ENCODE measurements at places on chromosomes 4 and X. TPM values are rescaled to one million over a fixed set of nuclear protein-coding genes. Genes with fewer than 3 reads are reported as not detected.

DNA sequence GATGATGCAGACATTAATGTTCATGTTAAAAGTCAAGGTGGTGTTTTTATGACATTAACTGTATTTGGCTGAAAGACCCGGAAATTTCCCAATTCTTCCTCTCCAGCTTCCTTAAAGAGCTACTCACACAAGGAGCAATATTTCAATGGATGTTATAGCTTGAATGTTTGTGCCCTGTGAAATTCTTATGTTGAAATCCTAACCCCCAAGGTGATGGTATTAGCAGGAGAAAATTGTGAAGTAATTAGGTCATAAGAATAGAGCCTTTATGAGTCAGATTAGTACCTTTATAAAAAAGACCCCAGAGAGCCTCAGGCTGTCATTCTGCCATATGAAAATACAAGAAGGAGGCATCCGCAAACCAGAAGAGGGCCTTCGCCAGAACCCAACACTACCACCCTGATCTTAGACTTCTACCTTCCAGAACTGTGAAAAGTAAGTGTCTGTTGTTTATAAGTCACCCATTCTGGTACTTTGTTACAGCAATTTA lies 3.6 kb downstream of the TLR1 start:
- no peak for ATAC-seq

GRCh38 chr4:155530857-155531256 lies 135.8 kb upstream of the GUCY1A1 start:
- ATAC-seq = no peak

GRCh38 chr4:25889589-25890503 lies 24.2 kb upstream of the SMIM20 start:
- ATAC-seq = no peak

GRCh38 chrX:79854469-79854868 lies 160.1 kb upstream of the TBX22 start:
- ATAC-seq = no peak

DNA sequence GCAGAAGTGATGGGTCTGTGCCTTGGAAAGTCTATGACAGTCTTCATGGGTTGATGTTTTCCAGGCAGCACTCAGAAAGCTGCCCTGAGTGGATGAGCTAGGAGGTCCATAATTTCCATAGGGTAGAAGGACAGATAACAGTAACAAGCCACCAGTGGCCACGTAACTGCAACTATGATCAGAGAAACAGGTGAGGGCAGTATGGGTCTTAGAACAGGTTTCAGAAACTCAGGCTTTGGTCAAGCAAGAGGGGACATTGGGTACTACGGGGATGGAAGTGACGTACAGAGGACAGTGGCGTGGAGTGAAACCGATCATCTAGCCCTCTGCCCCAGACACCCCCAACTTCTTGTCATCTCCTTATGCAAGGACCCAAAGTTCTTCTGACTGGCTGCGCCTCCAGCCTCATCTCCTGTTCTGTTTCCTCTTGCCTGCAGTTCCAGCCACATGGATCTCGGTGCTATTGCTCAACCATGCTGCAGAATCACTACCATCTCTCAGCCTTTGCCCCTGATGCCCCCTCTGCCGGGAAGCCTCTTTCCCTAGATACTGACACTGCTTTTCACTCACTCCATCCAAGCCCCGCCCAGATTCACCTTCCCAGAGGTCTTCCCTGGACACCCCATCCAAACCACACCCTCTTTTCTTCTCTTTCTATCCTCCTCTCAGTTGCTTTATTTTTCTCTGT lies 123.4 kb downstream of the MFAP3L start:
- ATAC-seq = no peak

GRCh38 chr4:15793506-15794363 lies 15.6 kb downstream of the CD38 start:
- ATAC-seq = no peak

- no peak for ATAC-seq
Measured at GRCh38 chrX:144006811-144007210, 122.9 kb downstream of the UBE2NL start.

- ATAC-seq = peak; percentile 13
Measured at GRCh38 chr4:8353912-8354453, 84.4 kb downstream of the HTRA3 start.

GRCh38 chrX:70979136-70979762 lies 48.4 kb upstream of the SLC7A3 start:
- ATAC-seq = no peak

ETDA gene
- not detected for total RNA-seq

TIMP1 gene
- 204 TPM for total RNA-seq

DNA sequence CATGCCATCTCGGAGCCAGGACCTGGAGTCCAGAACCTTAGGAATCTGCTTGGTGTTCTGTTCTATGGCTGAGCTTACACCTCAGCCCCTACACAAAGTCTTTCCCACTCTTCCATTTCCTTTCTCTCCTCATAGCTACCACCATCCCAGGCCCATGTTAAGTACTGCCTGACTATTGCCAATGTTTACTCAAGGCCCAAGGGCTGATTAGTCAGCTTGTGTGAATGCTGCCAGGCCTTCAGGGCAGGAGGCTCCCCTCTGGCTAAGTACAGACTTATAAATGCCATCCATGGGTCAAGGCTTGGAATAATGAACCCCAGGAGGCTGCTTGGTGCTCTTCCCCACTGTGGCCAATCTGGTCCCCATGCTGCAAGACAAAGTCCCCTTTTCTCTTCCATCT lies 411.6 kb upstream of the MAGEB18 start:
- no peak for ATAC-seq

- no peak for ATAC-seq
Measured at GRCh38 chr4:78781924-78782323, 5.8 kb downstream of the BMP2K start.

- ATAC-seq = peak; percentile 24
Measured at GRCh38 chrX:19886883-19887531, 393 bp downstream of the SH3KBP1 start.

PDZD4 gene
- total RNA-seq = 48.5 TPM

- ATAC-seq = no peak
Measured at GRCh38 chr4:123836851-123837595, 440.4 kb downstream of the SPRY1 start.

TMPRSS11A gene
- 8.5 TPM for total RNA-seq

DNA sequence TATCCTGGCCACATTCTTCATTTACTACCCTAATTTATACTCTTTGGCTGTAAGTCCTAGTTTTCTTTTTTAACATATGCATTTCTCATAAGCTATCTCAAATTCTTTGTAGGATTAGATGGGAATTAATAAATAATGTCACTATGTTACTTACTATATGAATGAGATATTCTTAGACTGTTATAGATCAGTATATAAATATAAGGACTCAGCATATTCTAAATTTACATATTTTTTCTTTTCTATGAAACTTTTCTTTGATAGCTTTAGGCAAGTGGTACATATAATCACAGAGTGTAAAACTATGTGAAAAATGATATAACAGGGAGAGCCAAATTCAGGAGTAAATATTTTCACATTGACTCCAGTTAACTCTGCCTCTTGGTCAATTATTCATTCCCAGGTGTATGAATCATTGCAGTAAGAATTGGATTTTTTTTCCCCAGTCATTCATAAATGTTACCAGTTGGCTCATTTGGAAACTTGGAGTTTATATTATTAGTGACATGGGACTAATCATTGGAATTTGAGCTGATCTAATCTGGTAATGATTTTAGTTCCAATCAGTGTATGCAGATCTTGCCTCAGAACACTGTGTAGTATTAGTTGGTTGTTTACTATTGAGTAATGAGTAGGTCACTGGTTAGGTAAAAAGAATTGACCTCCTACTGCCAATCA lies 25.3 kb downstream of the FHIP1A start:
- no peak for ATAC-seq

- ATAC-seq = no peak
Measured at GRCh38 chr4:7278981-7279380, 86.6 kb downstream of the SORCS2 start.

CXCL5 gene
- total RNA-seq = 0.19 TPM

DNA sequence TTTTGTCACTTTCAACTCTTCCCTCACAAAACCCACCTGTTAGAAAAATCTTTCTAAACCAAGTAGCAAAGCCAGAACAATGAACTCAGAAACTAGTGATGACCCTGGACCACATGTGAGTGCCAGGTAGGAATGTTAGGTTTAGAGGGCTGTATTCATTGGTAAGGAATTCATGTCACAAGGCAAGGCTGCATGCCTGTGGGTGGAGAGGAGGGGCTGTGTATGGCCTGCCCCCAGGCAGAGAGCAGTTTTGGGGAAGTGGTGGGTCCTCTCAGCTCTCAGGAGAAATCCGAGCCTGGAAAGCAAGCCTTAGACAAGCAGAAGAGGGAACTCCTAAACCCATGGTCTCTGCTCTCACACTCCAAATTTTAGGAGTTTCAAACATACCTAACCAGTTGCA lies 2.4 kb downstream of the RNF175 start:
- no peak for ATAC-seq

DNA sequence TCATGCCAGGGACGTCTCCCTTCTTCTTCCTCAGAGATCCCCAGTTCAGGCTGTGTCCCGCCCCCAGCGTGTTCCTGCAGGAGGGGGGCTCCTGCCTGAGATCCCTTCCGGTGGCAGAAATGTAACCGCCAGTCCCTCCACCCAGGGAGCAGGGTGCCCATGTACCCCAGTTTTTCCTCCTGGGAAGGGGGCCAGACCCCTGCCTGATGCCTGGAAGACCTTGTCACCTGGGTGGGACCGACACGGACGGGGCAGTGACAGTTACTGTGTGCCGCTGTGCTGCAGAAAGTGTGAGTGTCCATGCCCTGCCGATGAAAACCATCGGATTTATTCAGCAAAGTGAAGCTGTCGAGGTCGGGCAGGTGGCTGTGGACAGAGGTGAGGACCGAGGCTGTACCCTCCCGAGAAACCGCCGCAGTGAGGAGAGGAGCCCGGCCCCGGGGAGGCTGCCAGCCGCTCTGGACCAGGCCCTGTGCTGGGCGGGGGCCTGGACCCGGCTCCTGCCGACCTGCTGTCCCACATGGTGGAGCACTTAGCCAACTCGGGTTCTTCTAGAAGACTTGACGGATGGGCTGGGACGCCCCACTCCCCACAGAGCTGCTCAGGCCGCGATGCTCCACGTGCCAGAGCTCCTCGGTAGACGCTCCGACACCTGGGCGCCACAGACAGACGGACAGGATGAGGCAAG lies 36.7 kb upstream of the HMX1 start:
- no peak for ATAC-seq

FGG gene
- total RNA-seq = not detected

TEX11 gene
- total RNA-seq = not detected

Data from gastroesophageal sphincter (tissue), 4 donors.